Activated T-helper 1 cell treated with anti-CD3 and anti-CD28 coated beads, Interleukin-12 subunit alpha, Interleukin-12 subunit beta, Interleukin-2, Interleukin-4 antibody, amounts not matched to agents 30 ng/mL and 10 ng/mL and 1 ng/mL, durations not matched to agents 14 hours and 24 hours and 36 hours (primary cell): ENCODE measurements at places on chromosomes 11 and 22.

- H3K27me3 ChIP-seq, result no peaks in the 10 kb centered on the region
- peaks cover 6% of the 10 kb centered on the region for H3K36me3 ChIP-seq
- no peak overlapping the region for H3K27ac ChIP-seq
- H3K4me3 ChIP-seq, result no peak overlapping the region
Measured at GRCh38 chr11:44226945-44227344, 83.0 kb downstream of the ALX4 start.

- no peak overlapping the region for H3K4me3 ChIP-seq
- H3K27ac ChIP-seq, result no peak overlapping the region
- H3K36me3 ChIP-seq, result no peaks in the 10 kb centered on the region
- H3K27me3 ChIP-seq, result no peaks in the 10 kb centered on the region
- DNase-seq, result no peak
- H3K4me1 ChIP-seq, result no peaks in the 10 kb centered on the region
Measured at GRCh38 chr22:27596133-27596870, 205.3 kb downstream of the MN1 start.

GRCh38 chr11:22432291-22433093 lies 94.3 kb downstream of the SLC17A6 start:
- H3K4me1 ChIP-seq, result no peaks in the 10 kb centered on the region
- DNase-seq, result no peak
- H3K27ac ChIP-seq, result no peak overlapping the region

- no peaks in the 10 kb centered on the region for H3K27me3 ChIP-seq
- H3K36me3 ChIP-seq, result peaks cover 14% of the 10 kb centered on the region
- no peak overlapping the region for H3K27ac ChIP-seq
- no peak for DNase-seq
- H3K4me1 ChIP-seq, result no peaks in the 10 kb centered on the region
Measured at GRCh38 chr11:94958121-94958696, 15.1 kb downstream of the CWC15 start.

- no peaks in the 10 kb centered on the region for H3K36me3 ChIP-seq
- H3K27me3 ChIP-seq, result peaks cover 4% of the 10 kb centered on the region
- H3K4me3 ChIP-seq, result no peak overlapping the region
- DNase-seq, result no peak
- H3K27ac ChIP-seq, result no peak overlapping the region
- H3K4me1 ChIP-seq, result no peaks in the 10 kb centered on the region
Measured at GRCh38 chr11:13118194-13118593, 109.1 kb downstream of the RASSF10 start.

GRCh38 chr22:30159561-30160353 lies 79.5 kb downstream of the HORMAD2 start:
- peaks cover 2% of the 10 kb centered on the region for H3K27me3 ChIP-seq
- H3K4me1 ChIP-seq, result peaks cover 70% of the 10 kb centered on the region
- peaks cover 7% of the 10 kb centered on the region for H3K36me3 ChIP-seq

DNA sequence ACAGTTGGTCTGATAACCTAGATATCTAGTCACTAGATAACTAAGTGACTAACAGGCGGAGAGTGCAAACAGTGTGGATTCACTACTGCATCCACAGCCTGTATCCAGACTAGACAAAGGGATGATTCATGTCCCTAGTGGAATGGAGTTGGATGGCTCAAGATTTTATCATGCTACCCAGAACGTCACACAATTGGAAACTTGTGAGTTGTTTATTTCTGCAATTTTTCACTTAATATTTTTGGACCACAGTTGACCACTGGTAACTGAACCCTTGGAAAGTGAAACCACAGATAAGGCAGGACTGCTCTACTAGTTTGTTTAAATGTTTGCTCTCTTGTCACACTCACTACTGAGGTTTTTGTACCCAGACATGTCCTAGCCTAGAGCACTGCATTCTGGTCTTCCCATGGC lies 76.0 kb downstream of the UBASH3B start:
- H3K4me1 ChIP-seq, result peaks cover 34% of the 10 kb centered on the region
- H3K36me3 ChIP-seq, result peaks cover 3% of the 10 kb centered on the region
- no peak for DNase-seq
- no peaks in the 10 kb centered on the region for H3K27me3 ChIP-seq
- no peak overlapping the region for H3K27ac ChIP-seq
- no peak overlapping the region for H3K4me3 ChIP-seq

GRCh38 chr11:7612056-7612660 lies 61.1 kb downstream of the CYB5R2 start:
- H3K4me3 ChIP-seq, result no peak overlapping the region
- DNase-seq, result no peak

- peaks cover 19% of the 10 kb centered on the region for H3K27me3 ChIP-seq
- no peak overlapping the region for H3K27ac ChIP-seq
- no peak overlapping the region for H3K4me3 ChIP-seq
- H3K36me3 ChIP-seq, result peaks cover 1% of the 10 kb centered on the region
Measured at GRCh38 chr11:117851106-117851505, 25.4 kb downstream of the FXYD6 start.

GRCh38 chr11:121866754-121867153 lies 249.3 kb downstream of the BLID start:
- no peak overlapping the region for H3K27ac ChIP-seq
- H3K4me1 ChIP-seq, result no peaks in the 10 kb centered on the region
- H3K4me3 ChIP-seq, result no peak overlapping the region
- no peaks in the 10 kb centered on the region for H3K27me3 ChIP-seq

GRCh38 chr11:114261791-114262190 lies 34.4 kb upstream of the NNMT start:
- no peak for DNase-seq
- H3K27me3 ChIP-seq, result no peaks in the 10 kb centered on the region
- no peak overlapping the region for H3K27ac ChIP-seq
- H3K4me3 ChIP-seq, result no peak overlapping the region
- H3K4me1 ChIP-seq, result no peaks in the 10 kb centered on the region
- H3K36me3 ChIP-seq, result no peaks in the 10 kb centered on the region

GRCh38 chr11:120722524-120722923 lies 211.0 kb downstream of the GRIK4 start:
- H3K27me3 ChIP-seq, result peaks cover 2% of the 10 kb centered on the region
- H3K36me3 ChIP-seq, result no peaks in the 10 kb centered on the region
- H3K4me3 ChIP-seq, result no peak overlapping the region
- no peaks in the 10 kb centered on the region for H3K4me1 ChIP-seq
- no peak overlapping the region for H3K27ac ChIP-seq
- DNase-seq, result no peak

DNA sequence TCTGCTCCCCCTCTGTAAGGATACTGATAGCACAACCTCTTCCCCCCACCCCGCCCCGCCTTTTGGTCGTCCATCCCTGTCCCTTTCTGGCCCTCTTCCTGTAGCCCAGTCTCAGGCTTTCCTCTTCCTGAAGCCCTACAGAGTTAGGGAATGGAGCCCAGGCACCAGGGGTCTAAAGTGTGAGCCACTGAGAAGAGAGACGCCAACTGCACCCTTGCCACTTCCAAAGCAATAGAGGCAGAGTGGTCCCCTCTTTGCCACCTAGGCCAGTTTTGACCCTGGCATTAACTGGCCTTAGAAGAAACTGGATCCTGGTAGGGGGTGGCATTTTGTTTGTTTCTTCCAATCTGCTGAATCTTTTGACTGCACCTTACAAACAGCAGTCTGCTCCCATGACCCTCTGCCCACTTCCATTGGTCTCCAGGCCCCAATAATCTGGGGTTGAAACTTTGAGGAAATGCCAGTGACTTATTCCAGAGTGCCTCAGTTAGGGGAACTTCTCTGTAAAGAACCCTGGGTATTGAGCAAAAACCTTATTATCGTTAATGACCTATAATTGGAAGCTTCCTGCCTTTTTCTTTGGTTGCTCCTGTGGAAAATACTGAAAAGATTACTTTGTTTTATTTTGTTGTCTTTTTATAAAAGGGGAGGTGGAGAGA lies 9.7 kb upstream of the GRK2 start:
- peaks cover 37% of the 10 kb centered on the region for H3K4me1 ChIP-seq
- no peak for DNase-seq
- no peak overlapping the region for H3K27ac ChIP-seq

GRCh38 chr11:45193695-45194094 lies 47.3 kb downstream of the PRDM11 start:
- H3K36me3 ChIP-seq, result no peaks in the 10 kb centered on the region
- no peak overlapping the region for H3K4me3 ChIP-seq
- H3K4me1 ChIP-seq, result no peaks in the 10 kb centered on the region
- H3K27me3 ChIP-seq, result peaks cover 2% of the 10 kb centered on the region
- no peak for DNase-seq

DNA sequence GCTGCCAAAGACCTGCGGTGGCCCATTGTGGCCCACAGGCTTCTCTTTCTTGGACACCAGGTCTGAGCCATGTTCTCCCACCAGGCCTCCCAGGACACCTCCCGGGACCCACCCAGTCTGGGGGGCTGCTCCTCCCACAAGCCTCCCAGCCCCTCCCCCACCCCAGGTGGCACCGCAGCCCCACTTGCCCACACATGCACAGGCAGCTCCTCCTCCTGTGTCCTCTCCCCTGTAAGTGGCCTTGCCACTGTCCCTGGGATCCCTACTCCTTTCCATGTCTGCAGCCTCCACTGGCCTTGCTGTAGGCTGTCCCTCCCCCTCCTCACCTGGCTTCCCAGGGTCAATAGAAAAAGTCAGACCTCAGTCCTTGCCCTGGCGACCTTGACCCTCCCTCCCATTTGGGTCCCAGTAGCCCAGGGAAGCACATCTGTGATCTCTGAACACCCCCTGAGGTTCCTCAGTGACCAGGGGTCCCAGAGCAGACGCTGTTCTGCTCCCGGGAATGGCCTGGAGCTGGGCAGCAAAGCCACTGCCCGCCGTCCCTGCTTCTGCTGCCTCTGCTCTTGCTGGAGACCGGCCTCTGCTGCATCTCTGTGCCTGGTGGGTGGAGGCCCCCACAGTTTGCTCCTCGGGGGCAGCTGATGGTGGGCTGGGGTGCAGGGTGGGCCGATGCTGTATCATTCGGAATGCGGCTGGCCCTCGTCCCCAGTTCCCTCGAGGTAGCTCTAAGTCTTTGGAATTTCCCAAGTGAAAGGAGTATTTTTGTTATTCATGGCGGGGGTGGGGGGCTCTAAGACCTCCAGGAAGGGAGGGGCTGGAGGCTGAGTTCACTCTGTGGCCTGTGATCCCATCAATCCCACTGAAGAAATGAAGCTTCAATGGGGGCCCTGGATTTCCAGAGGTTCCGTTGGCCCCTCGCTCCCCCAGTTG lies 43.6 kb downstream of the ARHGAP8 start:
- H3K36me3 ChIP-seq, result no peaks in the 10 kb centered on the region
- H3K4me1 ChIP-seq, result no peaks in the 10 kb centered on the region
- no peak for DNase-seq
- H3K27me3 ChIP-seq, result no peaks in the 10 kb centered on the region
- H3K4me3 ChIP-seq, result no peak overlapping the region

DNA sequence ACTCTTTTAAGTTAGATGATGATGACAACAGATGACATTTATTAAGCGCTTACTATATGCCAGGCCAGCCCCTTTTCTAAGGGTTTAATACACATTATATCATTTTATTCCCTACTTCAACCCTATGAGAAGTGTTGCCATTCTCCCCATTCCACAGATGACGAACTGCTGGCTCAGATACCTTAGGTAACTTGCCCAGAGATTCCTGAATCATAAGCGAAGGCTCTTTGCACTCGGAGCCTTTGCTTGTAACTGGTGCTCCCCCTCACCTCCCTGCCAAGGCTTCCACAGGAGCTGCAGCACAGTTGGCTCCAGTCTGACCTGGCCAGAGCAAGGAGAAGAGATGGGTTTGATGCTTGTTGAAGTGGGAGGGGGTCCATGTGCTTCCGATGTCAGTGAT lies 43.0 kb downstream of the DBX1 start:
- no peaks in the 10 kb centered on the region for H3K36me3 ChIP-seq
- no peak for DNase-seq
- no peak overlapping the region for H3K4me3 ChIP-seq
- peaks cover 7% of the 10 kb centered on the region for H3K27me3 ChIP-seq
- no peaks in the 10 kb centered on the region for H3K4me1 ChIP-seq

- H3K4me1 ChIP-seq, result no peaks in the 10 kb centered on the region
- H3K27ac ChIP-seq, result no peak overlapping the region
- peaks cover 10% of the 10 kb centered on the region for H3K27me3 ChIP-seq
- DNase-seq, result no peak
- no peaks in the 10 kb centered on the region for H3K36me3 ChIP-seq
Measured at GRCh38 chr11:74325649-74326645, 14.5 kb upstream of the P4HA3 start.

DNA sequence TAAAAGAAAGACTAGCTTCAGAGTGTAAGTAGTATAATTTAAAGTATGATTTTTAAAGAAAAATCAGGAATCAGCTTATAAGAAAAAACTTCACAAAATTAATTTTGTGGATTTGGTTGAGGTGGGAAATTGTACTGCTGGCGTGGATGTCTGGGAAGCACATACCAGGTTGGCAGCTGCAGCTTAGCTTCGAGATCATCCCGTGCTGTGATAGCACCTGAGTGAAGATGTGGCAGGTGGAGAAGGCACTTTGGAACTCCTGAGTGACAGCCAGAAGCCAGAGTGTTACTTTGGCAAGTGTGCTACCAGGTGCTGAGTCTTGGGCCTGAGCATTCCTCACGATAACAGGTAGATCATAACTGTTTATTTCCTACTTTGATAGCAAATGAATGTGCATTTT lies 17.7 kb downstream of the ZC3H12C start:
- H3K4me1 ChIP-seq, result no peaks in the 10 kb centered on the region
- H3K4me3 ChIP-seq, result no peak overlapping the region
- peaks cover 2% of the 10 kb centered on the region for H3K36me3 ChIP-seq
- H3K27ac ChIP-seq, result no peak overlapping the region
- peaks cover 14% of the 10 kb centered on the region for H3K27me3 ChIP-seq

- peaks cover 12% of the 10 kb centered on the region for H3K4me1 ChIP-seq
- H3K27ac ChIP-seq, result no peak overlapping the region
- H3K36me3 ChIP-seq, result no peaks in the 10 kb centered on the region
- no peak overlapping the region for H3K4me3 ChIP-seq
- no peak for DNase-seq
- peaks cover 6% of the 10 kb centered on the region for H3K27me3 ChIP-seq
Measured at GRCh38 chr11:63609536-63609935, 4.7 kb downstream of the PLAAT3 start.

DNA sequence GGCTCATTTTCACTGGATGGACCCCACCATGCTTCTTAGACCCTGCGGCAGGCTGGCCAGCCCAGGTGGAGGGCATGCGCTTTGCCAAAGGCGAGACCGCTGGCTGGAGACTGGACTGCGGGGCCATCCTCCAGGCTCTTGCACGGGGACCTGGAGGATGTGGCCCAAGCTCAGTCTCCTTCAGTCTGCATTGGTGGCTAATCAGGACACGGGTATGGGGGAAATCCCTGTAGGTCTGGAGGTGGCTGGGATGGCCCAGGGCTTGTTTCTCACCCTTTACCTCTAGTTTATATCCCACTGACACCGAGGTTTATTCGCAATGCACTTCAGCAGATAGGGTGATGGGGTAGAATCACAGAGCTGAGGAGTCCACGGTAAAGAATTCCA lies 45.0 kb downstream of the BCR start:
- no peak overlapping the region for H3K4me3 ChIP-seq
- H3K4me1 ChIP-seq, result peaks cover 71% of the 10 kb centered on the region
- peak overlapping the region; percentile 70 for H3K27ac ChIP-seq
- H3K27me3 ChIP-seq, result no peaks in the 10 kb centered on the region
